Lung (tissue), 17 donors: ENCODE measurements at places on chromosomes 13 and 19. TPM values are rescaled to one million over a fixed set of nuclear protein-coding genes. Genes with fewer than 3 reads are reported as not detected.

- DNase-seq = peak; percentile 95
Measured at GRCh38 chr19:33814181-33815165, 17.8 kb downstream of the KCTD15 start.

DNA sequence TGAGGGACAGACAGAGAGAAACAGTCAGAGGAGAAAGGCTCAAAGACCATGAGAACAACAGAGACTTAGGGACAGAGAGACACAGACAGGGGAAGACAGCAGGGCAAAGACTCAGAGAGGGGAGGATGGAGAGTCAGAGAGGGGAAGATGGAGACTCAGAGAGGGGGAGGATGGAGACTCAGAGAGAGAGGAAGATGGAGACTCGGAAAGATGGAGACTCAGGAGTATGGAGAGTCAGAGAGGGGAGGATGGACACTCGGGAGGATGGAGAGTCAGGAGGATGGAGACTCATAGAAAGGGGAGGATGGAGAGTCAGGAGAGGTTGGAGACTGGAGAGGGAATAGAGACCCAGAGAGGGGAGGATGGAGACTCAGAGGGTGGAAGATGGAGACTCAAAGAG, 689 bp downstream of the SPACA6 start:
- no peak for DNase-seq

IL12RB1 gene
- 3.0 TPM for polyA plus RNA-seq

- DNase-seq = peak; percentile 82
Measured at GRCh38 chr19:11673608-11674041, 65.1 kb downstream of the ZNF823 start.

DNA sequence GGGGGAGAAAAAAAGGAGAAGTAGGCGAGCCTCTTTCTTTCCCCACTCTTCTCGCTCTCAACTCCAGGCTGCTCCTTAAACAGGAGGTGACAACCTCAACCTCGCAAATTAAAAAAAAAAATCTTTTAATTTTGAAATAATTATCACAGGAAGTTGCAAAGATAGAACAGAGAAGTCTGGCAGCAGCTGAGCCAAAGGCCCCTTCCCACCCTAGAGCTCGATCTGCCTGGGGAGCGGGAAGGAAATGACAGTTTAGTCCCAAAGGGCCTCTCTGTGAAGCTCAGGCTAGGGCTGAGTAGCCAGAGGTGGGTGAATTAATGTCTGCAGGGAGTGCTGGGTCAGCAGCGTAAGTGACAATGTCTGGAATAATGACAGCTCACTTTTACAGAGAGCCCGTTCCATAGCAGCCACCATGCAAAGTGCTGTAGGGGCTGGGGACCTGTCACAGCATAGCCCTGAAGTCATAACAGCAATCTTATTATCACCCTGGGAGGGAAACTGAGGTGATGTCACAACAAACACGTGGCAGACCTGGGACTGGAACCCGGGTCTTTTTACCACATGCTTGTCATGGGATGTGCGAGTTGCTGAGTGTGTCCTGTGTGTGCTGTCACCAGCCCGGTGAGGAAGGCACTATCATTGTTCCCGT, 8.8 kb upstream of the CD22 start:
- no peak for DNase-seq

CEBPA gene
- 93.8 TPM for polyA plus RNA-seq

- DNase-seq = peak; percentile 52
Measured at GRCh38 chr19:5585461-5586299, 17.9 kb upstream of the TINCR start.

- no peak for DNase-seq
Measured at GRCh38 chr13:93104270-93104669, 122.3 kb upstream of the GPC6 start.

- DNase-seq = no peak
Measured at GRCh38 chr13:46569456-46569855, 16.5 kb downstream of the LRCH1 start.

DNA sequence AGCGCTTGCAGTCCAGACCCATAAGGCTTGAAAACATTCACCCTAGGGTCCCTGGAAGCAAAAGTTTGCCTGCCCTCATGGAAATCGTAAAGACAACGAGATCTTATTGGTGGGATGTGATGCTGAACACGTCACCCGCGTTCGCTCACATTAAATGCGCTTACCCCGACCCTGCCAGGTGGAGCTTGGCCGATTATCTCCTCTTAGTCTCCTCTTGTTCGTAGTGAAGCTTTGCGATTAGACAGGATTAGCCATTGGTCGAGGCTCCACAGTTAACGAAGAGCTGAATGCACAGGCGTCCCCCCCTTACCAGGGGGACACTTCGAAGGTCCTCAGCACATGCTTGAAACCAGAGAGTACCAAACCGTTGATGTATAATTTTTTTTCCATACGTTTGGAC, 16.0 kb upstream of the KDM4B start:
- DNase-seq = no peak

DNA sequence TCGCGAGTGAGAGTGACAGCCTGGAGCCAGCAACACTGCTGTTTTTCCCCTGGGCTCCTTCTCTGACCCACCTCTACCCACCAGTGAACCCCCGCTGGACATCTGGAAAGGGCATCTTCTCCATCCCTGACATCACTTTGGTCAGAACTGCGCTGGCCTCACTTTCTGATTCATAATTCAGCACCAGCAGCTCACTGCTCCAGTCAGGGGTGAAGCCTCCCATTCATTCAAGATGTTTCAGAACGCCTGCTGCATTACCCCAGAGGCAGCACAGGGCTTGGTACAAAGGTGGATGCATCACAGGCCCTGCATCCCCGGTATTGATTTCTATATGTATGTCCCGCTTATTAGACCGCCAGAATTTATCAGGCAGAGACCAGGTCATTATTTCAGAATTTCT, 182.8 kb upstream of the TSHZ3 start:
- DNase-seq = no peak

ZIC5 gene
- polyA plus RNA-seq = not detected

DNA sequence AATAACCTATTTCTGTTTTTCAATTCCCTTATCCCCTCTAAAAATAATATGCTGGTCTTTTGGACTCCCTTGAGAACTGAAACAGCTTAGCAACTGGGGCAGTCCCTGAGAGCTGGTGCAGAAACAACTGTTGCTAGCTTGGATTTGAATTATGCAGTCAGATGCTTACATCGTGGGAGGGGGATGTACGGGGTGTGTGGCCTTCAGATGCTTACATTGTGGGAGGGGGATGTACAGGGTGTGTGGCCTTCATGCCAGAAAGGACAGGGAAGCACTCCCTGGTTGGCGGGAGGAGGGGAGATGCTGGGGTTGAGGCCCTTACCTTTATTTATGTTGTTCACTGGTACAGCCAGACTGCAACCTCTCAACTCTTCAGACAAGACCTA, 25.6 kb downstream of the LRCH1 start:
- DNase-seq = no peak

- no peak for DNase-seq
Measured at GRCh38 chr13:59201841-59202240, 961.9 kb downstream of the DIAPH3 start.

EDDM13 gene
- polyA plus RNA-seq = 3.0 TPM

ZNF90 gene
- 0.76 TPM for polyA plus RNA-seq

IGSF23 gene
- polyA plus RNA-seq = not detected

GRCh38 chr13:90448466-90449037, 898.9 kb upstream of the MIR17HG start:
- no peak for DNase-seq

- peak; percentile 57 for DNase-seq
Measured at GRCh38 chr19:39514840-39515550, at the start of gene SELENOV. SELENOV (plus strand) TSS chr19:39515139; CDS start chr19:39515213, 74 bp downstream.

- no peak for DNase-seq
Measured at GRCh38 chr13:31437975-31438374, 238.2 kb downstream of the B3GLCT start.

GRCh38 chr13:28568286-28568685, 73.4 kb upstream of the FLT1 start:
- DNase-seq = peak; percentile 94

- DNase-seq = no peak
Measured at GRCh38 chr13:86689911-86690310, 890.7 kb upstream of the SLITRK6 start.

GRCh38 chr13:33865945-33866344, 48.0 kb downstream of the RFC3 start:
- DNase-seq = no peak

DNA sequence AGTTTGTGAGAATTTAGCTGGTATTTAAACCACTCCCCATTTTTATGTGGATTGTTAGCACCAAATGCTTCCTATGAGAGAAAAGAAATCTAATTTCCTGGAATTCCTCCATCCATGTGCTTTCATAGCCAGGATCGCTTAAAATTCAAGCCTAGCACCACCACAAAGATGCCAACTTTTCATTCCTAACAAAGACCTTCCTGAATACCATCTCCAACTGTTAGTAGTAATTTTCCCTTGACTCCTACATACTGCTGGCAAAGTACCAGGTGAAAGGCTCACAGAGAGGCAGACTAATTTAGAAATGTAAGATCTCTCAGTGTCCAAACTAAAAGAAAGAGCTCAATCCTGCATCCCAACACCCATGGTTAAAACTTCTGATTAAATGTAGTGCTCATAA, 386.3 kb downstream of the KCTD12 start:
- DNase-seq = no peak

- DNase-seq = no peak
Measured at GRCh38 chr19:49957262-49957915, 3.6 kb downstream of the SIGLEC11 start.

GRCh38 chr13:33087091-33087490, 70.9 kb downstream of the KL start:
- no peak for DNase-seq

LYL1 gene
- polyA plus RNA-seq = 15.5 TPM

DNA sequence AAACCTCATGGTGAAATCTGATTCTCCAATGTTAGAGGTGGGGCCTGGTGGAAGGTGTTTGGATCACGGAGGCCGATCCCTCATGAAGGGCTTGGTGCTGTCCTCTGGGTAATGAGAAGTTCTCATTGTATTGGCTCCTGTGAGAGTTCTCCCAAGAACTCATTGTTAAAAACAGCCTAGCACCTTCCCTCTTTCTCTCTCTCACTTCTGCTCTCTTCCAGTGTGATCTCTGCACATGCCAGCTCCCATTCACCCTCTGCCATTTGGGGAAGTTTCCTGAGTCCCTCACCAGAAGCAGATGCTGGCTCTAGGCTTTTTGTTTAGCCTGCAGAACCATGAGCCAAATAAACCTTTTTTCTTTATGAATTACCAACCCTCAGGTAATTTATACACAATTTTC, 3.1 kb upstream of the SUCLA2 start:
- DNase-seq = no peak

DNA sequence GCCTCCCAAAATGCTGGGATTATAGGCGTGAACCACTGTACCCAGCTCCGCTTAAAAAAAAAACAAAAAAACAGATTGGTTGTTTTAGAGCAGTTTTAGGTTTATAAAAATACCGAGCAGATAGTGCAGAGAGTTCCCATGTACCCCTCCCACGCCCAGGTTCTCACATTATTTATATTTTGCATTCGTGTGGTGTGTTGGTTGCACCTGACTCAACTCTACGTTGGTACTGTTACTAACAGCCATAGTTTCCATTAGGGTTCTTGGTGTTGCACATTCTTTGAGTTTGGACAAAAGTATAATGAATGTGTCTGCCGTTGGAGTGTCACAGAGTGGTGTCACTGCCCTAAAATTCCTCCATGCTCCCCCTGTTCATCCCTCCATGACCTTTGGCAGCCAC, 29.1 kb downstream of the MYO9B start:
- DNase-seq = no peak

DNA sequence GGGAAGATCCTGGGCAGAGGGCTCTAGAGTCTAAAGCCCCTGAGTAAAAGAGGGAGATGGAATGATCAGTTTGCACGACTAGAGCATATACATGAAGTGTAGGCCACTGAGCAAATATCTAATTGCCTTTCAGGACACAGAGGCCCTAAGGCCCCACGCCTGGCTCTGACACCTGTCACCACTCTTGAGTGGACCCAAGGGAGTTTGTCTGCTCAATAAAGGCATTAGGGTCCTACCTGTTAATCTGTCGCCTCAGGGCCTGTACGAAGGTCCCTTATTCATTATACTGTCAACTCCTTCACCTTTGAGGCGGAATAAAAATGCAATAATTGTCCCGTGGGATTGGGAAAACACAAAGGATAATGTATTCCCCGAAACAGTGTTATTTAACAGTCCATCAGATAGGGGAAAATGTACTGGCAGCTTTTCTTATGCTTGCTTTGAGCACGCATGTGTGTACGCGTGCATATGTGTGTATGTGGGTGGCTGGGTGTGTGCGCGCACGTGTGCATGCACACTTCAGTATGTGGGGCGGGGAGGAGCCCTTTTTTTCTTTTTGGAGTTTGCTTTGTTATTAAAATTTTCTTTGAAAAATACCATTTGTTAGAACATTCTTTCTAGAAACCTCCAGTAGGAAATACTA, 161.8 kb upstream of the SERP2 start:
- no peak for DNase-seq

- DNase-seq = no peak
Measured at GRCh38 chr13:104204177-104204576, 1138.0 kb upstream of the SLC10A2 start.

- no peak for DNase-seq
Measured at GRCh38 chr19:29663861-29664752, 1.2 kb upstream of the PLEKHF1 start.

SCEL gene
- 18.6 TPM for polyA plus RNA-seq

GRCh38 chr13:109647053-109647452, 139.3 kb downstream of the IRS2 start:
- DNase-seq = no peak

- peak; percentile 42 for DNase-seq
Measured at GRCh38 chr13:72004784-72005374, 137.9 kb upstream of the DACH1 start.

DNA sequence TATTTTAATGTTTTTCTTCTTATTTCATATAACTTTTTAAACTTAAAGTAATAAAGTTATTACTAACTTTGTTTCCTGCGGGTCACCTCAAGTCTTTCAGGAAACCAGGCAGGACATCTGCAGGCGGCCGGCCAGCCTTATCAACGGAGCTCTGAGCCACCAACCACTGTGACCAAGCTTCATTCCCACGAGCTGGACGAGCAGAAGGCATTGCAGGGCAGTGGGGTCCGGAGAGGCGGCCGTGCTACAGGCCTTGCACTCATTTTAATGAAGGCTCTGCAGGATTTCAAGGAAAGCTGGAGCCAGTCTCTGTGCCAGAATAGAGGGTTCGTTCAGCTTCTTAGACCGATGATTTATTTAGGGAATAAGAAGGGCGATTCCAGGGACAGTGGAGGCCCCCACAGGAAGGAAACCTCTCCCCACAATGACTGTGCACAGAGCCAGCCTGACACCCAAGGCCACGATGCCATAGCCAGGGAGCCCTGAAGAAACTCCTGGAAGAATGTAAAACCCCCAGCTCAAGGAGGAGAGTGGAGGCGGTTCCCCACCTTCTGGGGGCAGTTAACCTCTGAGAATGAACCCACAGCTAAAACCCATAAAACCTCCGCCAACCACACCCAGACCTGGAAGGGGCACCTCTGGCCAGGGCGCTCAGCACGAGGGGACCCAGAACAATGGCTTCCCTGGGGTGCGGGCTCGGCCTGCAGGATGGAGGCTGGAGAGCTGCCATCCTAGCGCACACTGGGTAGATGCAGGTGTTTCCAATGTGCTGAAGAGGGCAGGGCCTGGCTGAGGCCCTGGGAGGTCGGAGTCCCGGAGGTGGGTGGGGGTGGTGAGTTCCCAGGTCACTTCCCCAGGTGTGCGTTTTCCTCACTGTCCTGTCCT, 75.0 kb downstream of the RASA3 start:
- DNase-seq = no peak
